Hematopoietic multipotent progenitor cell treated with erythropoietin and hydrocortisone succinate and interleukin-3 and kit ligand, for 4 days (in vitro differentiated cells): ENCODE measurements at places on chromosomes 3 and 15.

- DNase-seq: no peak
Observed at GRCh38 chr3:20870106-20870899, 684.3 kb upstream of the SGO1 start.

DNA sequence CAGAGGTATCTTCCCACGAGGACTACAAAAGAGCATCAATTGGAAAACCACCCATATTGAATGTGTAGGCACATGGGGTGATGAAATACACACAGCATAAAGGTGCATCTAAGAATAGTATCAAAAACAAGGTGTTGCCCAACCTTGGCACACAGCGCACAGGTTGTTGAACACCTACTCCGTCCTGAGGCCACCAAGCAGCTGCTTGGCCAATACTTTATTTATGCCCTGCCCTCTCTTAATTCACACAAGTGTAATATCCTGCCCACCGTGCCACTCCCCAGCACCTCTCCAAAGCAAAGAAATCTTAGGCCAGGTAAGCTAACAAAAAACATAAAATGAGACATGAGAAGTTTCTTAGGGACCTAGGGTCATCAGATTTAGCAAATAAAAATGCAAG lies 31.2 kb downstream of the WWTR1 start:
- DNase-seq: no peak

GRCh38 chr3:77204788-77205187 lies 164.9 kb downstream of the ROBO2 start:
- no peak for DNase-seq

GRCh38 chr3:127684871-127685707 lies 12.3 kb downstream of the ABTB1 start:
- no peak for DNase-seq

- peak; percentile 47 for DNase-seq
Observed at GRCh38 chr15:33100314-33100713, 94.2 kb downstream of the FMN1 start.

- DNase-seq: no peak
Observed at GRCh38 chr3:70853161-70853944, 540.9 kb upstream of the MDFIC2 start.

DNA sequence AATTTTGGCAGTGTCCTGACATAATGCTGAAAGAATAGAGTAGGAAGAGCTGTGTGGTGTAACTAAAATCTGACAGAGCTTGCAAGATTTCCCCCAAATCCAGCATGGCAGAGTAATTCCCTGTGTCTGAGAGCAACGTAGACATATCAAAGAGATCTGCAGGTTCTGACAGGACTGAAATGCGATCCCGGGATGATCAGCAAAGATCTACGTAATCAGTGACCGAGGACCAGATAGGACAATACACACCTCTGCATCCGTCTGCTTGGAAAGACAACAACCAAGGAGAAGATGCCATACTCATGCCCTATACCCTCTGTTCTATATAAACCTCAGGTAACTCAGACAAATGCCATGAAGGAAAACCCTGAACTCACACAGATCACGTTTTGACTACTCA lies 26.6 kb upstream of the SYNPR start:
- DNase-seq: no peak
